Neural progenitor cell (in vitro differentiated cells): ENCODE measurements at places on chromosomes 16 and 17. TPM values are rescaled to one million over a fixed set of nuclear protein-coding genes. Genes with fewer than 3 reads are reported as not detected.

OR4D1 gene
- 0.13 and 0.37 TPM in 2 replicates for total RNA-seq

ABCA9 gene
- 0.03 and 0.13 TPM in 2 replicates for total RNA-seq

DNA sequence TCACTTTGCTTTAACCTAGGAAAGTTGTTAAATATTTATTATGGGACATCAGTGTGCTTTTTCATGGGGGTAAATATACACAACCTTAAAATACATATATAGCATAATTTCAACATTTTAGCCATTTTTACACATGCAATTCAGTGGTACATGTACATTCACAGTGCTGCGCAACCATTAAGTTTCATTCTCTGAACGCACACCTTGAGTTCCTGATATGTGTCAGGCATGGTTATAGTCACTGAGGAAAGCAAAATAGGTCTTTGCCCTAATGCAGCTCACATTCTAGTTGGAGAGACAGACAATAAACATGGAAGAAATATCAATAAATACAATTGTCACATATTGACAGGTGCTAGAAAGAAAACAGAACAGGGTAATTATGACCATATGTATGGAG, 12.8 kb upstream of the CNEP1R1 start:
- H3K4me1 ChIP-seq: no peaks in the 10 kb centered on the region
- H3K27ac ChIP-seq: no peak overlapping the region
- no peak overlapping the region for H3K4me3 ChIP-seq
- DNase-seq: no peak
- H3K36me3 ChIP-seq: no peaks in the 10 kb centered on the region

DNA sequence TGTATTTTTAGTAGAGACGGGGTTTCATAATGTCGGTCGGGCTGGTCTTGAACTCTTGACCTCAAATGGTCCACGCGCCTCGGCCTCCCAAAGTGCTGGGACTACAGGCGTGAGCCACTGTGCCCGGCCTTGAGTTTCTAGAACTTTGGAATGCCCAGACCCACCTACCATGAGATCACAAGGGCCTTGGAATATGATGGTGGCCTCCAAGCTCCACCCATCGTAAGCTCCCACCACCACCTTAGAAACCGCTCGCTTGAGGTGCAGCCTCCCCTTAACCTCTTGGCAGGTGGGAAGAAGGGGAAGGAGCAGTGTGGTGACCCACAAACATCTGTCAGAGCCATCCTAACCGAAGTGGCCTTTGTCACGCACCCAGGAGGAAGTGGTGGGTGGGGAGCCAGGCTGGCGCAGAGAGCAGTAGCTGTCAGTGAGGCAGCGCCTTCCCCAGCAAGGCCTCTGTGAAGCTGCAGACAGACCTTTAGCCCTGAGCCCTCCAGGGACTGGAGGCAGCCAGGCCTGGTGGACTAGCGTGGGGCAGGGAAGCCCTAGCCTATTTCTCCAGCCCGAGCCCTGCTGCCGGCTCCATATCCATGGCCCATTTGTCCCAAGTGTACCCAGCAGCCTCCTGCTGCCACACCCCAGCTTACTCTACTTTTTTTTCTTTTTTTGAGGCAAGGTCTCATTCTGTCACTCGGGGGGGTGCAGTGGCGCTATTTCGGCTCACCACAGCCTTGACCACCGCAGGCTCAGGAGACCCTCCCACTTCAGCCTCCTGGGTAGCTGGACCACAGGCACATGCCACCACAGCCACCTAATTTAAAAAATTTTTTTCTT, 13.1 kb upstream of the SEPHS2 start:
- H3K36me3 ChIP-seq: no peaks in the 10 kb centered on the region
- H3K27ac ChIP-seq: no peak overlapping the region
- no peaks in the 10 kb centered on the region for H3K4me1 ChIP-seq
- no peak overlapping the region for H3K4me3 ChIP-seq

GRCh38 chr17:79136596-79136995, 62.0 kb downstream of the ENGASE start:
- no peaks in the 10 kb centered on the region for H3K27me3 ChIP-seq
- no peak for DNase-seq
- no peak overlapping the region for H3K4me3 ChIP-seq
- H3K36me3 ChIP-seq: no peaks in the 10 kb centered on the region
